NCI-H1092 (cell line): ENCODE measurements at places on chromosomes 5 and 9.

DNA sequence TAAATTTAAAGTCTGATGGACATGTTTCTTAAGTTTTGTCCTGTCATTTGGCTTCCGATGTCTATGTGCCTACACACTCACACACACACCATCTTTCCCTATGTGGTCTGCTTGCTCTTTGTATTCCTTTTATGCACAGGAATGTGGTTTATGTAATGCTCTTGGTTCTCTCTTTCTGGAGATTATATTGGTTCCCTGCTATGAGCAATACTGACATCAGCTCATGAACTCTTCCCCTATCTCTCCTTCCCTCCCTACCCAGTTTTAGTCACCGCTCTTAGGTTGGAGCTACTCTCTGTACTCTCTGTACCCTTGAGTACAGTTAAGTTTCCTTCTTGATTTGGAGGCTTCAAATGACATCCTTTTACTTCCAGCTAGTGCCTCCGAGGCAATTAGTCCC, 77.9 kb upstream of the MVB12B start:
- no peak for DNase-seq

- no peak for DNase-seq
These were observed 476.8 kb upstream of the C9orf72 start for GRCh38 chr9:28050046-28050445.

GRCh38 chr9:74721696-74722660, 165.7 kb downstream of the TRPM6 start:
- DNase-seq: no peak

DNA sequence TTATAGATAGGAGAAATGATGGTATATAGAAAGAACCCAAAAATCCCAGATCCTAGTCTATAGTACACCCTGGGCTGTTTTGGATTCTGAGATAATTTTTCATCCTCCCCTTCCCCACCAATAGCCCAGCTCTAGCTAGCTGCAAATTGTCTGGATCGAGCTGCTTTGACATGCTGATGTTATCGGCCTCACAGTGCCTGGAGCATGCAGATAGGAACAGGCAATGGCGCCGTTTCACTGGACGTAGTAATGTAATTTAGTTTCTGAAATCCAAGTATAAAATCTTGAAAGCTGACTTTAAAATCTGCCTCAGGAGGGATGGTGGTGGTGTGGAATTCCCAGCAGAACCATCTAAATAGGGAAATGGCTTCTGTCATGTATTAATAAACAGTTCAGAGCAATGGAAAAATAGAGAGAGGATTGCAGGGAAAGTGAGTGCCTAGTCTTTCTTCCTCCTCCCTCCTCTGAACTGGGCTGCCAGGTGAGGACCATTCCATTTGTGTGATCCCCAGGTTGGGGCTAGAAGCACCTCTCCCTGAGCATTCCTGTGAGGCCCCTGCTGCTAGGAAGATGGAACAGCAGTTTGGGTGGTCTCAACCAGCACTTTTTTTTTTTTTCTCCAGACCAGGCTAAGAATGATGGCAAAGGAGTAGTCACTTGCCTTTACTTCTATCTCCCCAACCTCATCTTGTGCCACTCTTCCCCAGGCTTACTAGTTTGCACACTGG, 31.9 kb downstream of the FAM219A start:
- no peak for DNase-seq

DNA sequence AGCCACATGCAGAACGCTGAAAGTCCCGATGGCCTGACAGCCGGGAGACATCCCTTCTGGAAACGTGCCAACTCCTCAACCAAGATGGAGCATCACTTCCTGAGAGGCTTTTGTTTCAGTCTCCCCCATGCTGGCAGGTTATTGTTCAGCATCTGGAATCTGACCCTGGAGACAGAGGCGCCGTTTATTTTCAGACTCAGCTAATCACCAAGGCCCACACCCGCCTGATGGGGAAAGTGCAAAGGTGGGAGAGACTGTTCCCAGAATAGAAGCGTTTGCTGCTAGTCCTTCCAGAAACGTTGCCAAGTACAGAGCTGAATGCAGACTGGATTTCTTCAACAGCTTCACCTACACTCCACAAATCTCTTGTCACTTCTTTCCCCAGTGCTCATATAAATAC, 41.8 kb upstream of the S1PR3 start:
- DNase-seq: no peak

- DNase-seq: peak; percentile 66
These were observed 21.0 kb downstream of the DBH start for GRCh38 chr9:133657120-133657661.

DNA sequence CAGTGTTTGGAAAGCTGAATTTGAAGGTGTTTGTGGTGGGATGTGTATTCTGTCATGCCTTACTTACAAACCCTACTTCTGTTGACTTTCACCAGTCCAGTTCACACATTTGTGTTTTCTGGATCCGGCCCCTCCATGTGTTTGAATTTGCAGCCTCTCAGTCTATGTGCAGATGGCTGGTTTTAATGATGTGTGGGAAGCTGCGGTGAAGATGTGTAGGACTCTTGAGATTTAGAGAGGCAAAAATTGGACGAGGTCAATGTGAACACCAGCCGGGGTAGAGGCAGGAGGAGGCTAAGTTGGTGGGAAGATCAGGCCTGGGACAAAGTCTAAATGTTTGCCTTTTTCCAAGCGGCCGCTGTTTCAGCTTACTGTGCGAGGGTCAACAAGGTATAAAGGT, 115.4 kb upstream of the KLF9 start:
- DNase-seq: no peak

DNA sequence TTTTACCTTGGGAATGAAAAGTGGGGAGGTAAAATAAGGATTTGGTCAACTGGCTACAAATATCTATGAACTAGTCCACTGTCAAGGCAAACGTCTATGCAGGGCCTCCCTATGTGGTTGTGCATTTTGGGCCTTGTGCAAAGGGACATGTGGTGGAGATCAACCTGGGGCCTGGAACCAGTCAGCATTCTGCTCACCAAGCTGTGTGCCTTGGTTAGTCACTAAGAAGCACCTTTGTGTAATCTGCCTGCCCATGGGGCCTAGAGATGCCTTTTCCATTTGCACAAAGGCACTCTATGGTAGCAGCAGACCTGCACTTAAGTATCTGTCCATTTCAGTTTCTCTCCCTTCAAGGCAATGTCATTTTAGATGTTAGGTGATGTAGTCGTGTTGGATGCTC, 184.0 kb downstream of the GNAQ start:
- no peak for DNase-seq

DNA sequence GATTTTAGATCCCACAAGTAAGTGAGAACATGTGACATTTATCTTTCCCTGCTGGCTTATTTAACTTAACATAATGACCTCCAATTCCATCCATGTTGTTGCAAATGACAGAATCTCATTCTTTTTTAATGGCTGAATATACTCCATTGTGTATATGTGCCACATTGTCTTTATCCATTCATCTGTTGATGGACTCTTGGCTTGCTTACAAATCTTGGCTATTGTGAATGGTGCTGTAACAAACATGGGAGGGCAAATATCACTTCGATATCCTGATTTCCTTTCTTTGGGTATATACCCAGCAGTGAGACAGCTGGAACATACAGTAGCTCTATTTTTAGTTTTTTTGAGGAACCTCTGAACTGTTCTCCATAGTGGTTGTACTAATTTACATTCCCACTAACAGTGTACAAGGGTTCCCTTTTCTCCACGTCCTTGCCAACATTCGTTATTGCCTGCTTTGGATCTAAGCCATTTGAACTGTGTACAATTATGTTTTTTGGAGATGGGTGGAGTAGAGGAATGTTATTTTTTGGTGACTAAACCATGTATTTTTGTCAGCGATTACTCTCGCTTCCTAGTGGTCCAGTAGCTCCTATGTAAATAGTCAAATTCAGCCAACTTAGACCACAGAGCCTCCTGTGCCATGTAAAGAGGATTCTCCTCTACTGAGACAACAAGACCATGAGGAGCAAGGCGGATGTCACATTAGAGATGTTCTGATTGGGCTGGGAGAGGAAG, 60.6 kb downstream of the TNFSF15 start:
- no peak for DNase-seq
